ENCODE measurements at places on chromosomes 12 and 14.

- DNase-seq = no peak
These were observed 9.7 kb downstream of the MLH3 start for GRCh38 chr14:75041613-75042012.

DNA sequence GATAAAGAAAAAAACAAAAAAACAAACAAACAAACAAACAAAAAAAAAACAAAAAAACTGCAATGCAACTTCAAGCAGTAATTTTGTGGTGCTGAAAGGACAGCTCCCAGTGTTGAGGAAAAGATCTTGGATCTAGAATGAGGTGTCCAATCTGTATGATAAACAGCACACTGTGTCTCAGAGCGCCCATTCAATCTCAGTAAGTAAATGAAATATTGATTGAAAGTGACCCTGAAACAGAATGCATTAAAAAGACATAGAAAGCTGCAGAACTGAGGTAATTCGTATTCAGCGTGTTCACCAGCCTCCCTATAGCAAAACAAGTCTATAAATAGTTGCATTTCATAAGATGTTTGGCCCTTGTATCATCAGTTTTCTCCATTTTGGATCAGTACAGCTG is 153.0 kb downstream of the NOVA1 start:
- DNase-seq = peak; percentile 53

GRCh38 chr14:51208982-51209381 is 31.1 kb upstream of the TMX1 start:
- DNase-seq = no peak

DNA sequence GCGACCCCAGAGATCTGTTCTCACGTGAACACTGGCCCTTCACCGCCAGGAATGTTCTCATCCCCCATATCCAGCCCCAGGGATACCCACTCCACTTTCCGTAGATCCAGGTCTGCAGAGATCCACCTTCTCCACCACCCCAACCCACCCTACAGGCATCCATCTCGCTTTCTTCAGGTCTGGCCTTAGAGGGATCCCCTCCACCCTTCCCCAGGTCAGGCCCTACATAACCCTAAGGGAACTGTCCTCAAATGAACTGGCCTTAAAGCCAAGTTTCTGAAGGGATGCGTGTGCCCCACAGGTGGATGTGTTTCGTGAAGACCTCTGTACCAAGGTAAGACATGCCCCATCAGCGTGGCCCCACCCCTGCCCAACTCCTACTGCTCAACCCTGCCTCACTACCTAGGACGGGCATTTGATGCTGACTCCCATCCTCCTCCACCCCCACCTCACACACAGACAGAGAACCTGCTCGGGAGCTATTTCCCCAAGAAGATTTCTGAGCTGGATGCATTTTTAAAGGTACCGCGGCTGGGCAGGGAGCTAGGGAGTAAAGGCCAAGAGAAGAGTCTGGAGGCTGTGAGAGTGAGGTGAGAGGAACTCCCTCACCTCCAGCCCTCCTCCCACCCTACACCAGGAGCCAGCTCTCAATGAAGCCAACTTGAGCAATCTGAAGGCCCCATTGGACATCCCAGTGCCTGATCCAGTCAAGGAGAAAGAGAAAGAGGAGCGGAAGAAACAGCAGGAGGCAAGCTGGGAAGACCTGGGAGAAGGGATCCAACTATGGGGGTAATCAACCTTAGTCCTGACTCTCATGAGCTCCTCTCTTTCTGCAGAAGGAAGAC is 912 bp downstream of the PSME1 start:
- DNase-seq = no peak

- no peak for DNase-seq
These were observed 568.3 kb downstream of the TMEM121 start for GRCh38 chr14:106094654-106095189.

DNA sequence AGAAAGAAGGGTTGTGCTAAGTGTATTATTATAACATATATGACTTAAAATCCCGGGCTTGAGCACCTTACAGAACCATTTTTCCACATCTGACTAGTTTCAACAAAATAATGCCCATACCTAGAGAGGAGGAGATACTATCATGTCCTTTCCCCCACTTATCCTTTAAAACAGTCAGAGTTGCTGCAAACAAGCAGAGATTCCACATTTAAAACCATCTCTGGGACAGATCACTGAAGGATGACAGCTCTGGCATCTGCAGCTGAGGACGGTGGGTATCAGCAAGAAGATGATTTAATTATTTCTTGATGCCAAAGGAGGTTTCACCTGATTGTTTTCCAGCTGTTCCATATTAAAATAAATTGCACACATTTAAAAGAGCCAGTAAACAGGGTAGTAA is 328.0 kb upstream of the TMTC1 start:
- no peak for DNase-seq

DNA sequence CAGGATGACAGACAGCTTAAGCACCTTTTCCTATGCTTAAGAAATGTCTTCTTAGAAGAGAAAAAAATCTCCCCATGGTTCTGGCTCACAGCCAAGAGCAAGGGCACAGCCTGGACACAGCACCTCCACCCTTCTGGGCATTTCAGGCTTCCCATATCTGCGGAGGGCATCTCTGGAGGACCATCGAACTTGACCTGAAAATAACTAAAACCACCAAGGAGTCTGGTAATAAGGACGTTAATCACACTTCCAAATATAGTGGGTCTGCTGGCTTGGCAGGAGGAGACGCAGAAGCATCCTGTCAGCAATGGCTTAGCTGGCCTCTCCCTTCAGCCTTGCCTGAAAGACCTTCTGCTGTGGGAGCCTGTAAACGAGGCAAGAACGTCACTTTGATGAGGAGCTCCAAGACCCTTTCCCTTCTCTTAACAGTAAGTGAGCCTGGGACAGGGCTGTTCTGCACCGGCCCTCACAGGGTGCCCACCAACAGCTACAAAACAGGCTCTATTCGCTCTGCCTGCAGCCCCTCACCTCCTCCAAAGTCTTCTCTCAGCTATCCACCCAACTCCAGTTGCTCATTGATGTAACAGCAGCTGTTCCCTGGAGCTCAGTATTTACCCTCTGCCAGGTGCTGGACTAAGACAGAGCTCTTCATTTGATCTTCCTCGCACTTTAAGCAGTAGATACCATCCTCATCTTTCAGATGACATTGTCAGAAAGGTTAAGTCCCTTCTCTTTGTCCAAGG is 13.2 kb downstream of the SETD3 start:
- no peak for DNase-seq

DNA sequence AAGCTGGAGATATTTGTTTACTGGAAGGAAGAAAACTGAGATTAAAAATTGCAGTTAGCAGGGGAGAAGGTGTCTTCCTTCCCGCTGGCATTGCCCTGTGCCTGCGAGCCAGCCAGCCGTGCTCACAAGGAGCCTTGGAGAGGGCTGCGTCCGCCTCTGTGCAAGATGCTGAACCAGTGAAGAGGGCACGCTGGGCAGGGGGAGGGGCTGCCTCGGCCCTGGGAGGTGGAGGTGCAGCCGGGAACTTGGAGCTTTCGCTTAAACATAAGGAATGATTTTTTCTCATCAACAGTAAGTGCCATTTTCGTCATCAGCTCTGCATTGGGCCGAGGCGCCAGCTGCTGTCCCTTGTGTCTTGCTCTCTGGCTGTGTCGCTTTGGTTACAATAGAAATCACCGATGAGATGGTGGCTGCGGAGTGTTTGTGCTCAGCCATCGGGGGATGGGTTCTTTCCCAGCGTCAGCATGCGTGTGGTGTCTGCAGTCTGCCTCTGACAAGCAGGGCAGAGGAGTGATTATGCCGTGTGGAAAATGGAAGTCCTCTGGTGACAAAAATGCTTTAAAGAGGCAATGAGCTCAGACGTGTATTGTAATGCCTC is 97.3 kb downstream of the ESR2 start:
- DNase-seq = no peak

- DNase-seq = peak; percentile 38
These were observed 13.3 kb upstream of the MAP3K9 start for GRCh38 chr14:70822530-70823185.

- DNase-seq = peak; percentile 32
These were observed 4.2 kb upstream of the CLMN start for GRCh38 chr14:95323917-95324316.

DNA sequence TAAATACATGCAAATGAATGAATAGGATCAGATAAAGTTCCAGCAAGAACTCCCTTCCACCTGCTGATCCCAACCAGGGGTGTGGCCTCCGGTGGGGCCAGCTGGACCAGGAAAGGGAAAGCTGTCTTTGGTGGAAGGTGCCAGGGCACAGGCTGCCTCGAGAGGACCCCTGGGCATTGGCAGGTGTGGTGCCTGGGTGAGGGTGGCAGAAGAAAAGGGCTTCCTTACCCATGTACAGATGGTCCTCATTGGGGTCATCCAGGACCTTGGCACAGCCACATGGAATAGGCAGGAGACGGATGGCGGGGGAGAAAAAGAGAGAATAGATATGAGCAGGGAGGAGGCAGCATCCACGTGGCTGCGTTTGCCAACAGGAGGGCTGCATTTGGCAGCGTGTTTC is 36.4 kb downstream of the CAMKK2 start:
- DNase-seq = no peak

GRCh38 chr14:104130974-104131651 is 7.3 kb upstream of the KIF26A start:
- peak; percentile 56 for DNase-seq

GRCh38 chr12:44497044-44497443 is 379.1 kb downstream of the NELL2 start:
- DNase-seq = no peak

GRCh38 chr12:128385736-128386135 is 118.8 kb downstream of the TMEM132C start:
- DNase-seq = no peak

- no peak for DNase-seq
These were observed 446.8 kb downstream of the AEBP2 start for GRCh38 chr12:19886065-19886464.

- peak; percentile 70 for DNase-seq
These were observed 196.1 kb upstream of the CDKN3 start for GRCh38 chr14:54200726-54201125.

GRCh38 chr14:99531251-99532096 is 50.3 kb downstream of the CCNK start:
- no peak for DNase-seq

- DNase-seq = no peak
These were observed 31.2 kb downstream of the TMEM132C start for GRCh38 chr12:128298091-128298748.

GRCh38 chr12:26113181-26113654 is 11.6 kb downstream of the BHLHE41 start:
- DNase-seq = no peak

DNA sequence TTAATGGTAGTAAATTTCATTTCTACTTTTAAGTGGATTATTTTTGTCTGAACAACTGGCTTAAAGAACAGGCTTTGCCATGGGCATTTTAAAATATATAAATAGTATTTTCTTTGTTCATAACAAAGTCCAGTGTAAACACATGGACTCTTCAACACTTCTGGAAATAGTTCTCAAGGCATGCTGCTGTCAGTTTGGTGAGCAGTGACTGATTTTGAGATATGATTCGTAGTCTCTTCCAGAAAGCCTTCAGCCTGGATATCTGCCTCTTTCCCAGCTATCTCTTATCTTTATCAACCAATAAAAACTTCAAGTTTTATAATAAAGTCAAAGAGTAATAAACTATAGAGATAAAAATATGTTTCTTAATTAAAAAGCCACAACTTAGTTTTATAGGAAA is 110.7 kb downstream of the NAV3 start:
- DNase-seq = no peak

DNA sequence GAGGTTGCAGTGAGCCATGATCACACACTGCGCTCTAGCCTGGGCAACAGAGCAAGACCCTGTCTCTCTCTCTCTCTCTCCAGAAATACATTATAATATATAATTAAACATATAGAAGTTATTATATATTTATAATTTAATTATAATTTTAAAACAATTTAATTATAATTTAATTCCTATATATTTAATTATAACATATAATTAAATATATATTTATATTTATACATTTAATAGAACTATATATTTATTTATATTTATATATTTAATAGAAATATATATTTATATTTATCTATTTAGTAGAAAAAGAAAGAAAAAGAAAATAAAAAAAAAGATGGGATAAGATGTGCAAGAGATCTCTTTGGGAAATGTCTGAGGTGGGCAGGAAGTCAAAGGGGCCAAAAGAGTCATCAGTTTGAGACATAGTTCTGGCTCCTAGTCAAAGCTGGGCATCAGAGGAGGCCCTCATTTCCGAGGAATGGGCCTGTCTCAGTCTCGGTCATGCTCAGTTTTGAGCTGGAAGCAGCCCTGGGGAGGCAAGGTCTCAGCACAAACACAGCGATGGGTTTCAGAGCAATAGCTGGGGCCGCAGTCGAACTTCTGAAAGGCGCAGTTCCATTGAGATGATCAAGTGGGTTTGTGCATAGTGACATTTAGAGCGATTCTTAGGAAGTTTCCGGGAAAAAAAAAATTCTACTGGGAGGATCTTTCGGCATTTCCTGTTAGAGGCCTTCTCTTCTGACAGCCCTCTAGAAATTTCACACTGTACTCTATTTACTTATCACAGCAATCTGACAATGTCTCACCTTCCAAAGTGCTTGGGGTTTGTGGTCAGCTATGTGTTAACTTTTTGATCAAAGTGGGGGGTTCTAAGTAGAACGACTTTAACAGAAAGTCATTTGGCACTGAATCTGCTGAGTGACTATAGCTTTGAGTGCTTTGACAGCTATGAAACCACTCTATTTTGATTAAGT is 58.7 kb upstream of the GZMB start:
- DNase-seq = no peak

- DNase-seq = no peak
These were observed 19.6 kb downstream of the NINJ2 start for GRCh38 chr12:643475-644302.

DNA sequence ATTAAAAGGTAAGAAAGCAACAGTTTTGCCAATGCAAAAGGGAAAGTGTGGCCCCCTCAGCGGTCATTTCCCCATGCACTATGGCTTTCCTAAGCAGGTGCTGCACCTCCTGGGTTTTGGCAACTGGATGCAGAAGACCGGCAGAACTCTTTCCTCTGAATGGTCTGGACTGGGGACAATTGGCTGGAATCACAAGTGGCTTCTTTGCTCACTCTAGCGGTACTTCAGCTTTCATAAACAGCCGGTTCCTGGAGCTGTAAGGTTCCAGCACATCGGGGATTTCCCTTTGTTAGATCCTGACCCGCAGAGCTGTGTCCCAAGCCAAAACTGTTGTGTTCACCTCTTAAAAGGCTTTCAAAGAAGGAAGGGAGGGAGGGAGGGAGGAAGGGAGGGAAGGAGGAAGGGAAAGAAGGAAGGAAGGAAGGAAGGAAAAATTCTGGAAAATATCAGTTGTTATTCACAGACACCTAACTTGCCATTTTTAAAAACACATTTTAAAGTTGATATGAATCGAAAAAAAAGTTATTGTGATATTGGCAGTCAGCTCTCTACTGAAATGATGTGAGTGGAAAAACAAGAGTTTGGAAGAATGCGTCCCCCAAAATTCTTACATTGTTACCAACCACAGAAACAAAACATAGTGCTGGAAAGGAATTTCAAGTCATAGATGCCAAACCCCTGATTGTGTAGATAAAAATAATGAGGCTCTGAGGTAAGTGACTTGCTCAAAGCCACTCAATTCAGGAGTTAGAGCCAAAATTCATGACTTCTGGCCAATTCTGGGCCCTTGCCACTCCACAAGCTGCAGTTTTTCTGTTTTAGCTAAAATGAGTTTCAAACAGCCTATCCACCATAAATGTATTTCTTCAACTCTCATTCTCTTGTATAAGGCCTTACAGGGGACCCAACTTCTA is 220.6 kb upstream of the HMGA2 start:
- peak; percentile 73 for DNase-seq

- DNase-seq = no peak
These were observed 171.2 kb downstream of the FLRT2 start for GRCh38 chr14:85701116-85701515.

- DNase-seq = no peak
These were observed 211.5 kb downstream of the CHST11 start for GRCh38 chr12:104668274-104668718.
